ENCODE measurements at places on chromosomes 2 and 18.
A peak's percentile ranks its signal among the peaks of the same experiment; 100 is the strongest.

GRCh38 chr2:211351987-211352386 is 795.6 kb downstream of the CPS1 start:
- peak; percentile 10 for DNase-seq

GRCh38 chr2:226387499-226387942 is 412.1 kb downstream of the IRS1 start:
- no peak for DNase-seq

- no peak for DNase-seq
These were observed 292.3 kb upstream of the ID2 start for GRCh38 chr2:8389431-8390108.

DNA sequence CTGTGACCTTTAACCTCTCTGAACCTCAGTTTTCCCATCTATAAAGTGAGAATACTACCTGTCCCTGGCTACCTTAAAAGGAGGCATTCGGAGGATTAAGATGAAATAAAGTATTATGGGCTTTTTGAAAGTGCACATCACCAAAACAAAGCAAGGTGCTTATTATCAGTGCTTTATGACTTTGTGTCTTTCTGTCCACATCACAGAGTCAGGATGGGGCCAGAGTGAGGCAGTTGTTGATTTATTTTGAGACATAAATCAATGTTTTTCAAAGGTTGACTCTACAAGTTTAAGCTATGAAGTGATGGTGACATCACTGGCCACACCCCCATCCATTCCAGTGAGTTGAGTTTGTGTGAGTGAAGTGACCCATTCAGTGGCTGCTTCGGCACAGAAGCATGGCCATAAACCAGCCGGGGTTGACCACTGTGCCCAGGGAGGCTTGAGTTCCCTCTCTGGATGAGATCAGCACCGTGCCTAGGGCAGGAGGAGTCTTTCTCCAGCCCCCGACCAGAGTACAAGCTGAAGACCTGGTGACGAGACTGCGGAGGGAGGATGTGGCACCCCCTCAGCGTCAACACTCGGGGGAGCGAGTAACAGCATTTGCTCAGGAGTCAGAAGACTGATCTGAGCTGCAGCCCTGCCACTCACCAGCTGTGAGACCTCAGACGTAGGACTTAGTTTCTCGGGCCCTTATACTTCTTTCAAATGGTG is 89.0 kb upstream of the PPP1CB start:
- no peak for DNase-seq

- DNase-seq, result no peak
These were observed 24.1 kb downstream of the RBM43 start for GRCh38 chr2:151237422-151238025.
